Midbrain (tissue), 1 donor: ENCODE measurements at places on chromosomes 4 and X.

DNA sequence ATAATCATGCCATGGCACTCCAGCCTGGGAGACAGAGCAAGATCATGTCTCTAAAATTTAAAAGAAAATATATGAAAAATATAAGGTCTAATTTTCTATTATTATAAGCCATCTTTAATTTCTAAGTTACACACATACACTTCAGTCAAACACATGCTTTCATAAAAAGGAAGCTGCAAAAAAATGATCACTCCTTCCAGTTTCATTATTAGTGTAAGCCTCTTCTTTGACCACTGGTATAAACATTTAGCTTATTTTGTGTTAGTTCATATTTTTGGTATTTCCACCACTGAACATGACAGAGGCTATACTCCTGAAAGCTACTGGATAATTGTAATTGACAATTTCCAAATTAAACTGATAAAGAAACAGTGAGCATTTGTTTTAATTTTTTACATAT is 163.3 kb upstream of the USP38 start:
- no peak for DNase-seq

DNA sequence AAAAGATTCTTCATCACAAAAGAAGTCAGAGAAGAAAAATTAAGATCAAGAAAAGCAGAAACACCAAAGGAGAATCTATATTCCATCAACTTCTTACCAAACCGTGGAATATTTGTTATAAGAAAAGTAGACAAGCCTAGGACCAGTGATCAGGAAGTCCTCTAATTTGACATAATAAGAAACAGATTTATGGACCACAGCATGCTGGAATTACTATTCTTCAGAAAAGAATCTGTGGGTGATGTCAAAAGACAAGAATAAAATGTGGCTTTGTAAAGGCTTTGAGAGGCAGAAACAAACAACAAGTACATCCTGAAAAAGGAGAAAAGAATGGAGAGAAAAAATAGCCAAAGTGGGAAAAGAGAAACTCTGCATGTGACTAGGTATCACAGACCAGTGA is 123.3 kb downstream of the SLC10A7 start:
- DNase-seq = no peak

- DNase-seq = no peak
Measured at GRCh38 chr4:5753366-5753765, 42.4 kb downstream of the EVC start.

DNA sequence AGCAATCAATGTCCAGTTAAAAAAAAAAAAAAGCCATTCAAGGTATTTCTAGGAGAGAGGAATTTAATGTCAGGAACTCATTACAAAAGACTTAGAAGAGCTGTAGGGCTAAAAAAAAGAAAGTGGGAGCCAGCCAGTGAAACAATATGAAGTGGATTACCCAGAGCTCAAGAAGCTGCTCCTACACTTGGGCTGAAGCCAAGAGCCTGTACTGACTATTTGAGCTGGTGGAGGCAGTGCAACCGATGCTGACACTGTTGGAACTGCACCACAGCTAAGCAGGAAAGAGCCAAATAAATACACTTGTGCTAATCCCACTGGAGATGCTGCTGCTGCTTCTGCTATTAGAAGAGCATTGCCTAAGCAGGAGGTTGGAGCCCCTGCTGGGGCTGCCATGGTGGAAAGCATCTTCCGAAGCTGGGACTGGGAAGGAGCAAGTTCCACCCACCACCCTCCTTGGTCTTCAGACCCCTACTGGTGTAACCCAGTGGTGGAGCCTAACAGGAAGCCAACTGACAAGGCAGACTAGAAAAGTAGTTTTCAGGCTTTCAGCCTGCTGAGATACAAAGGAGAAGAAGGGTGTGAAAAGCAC is 65.4 kb downstream of the CXXC4 start:
- DNase-seq = no peak

- DNase-seq = no peak
Measured at GRCh38 chr4:174317531-174317930, 33.8 kb downstream of the CEP44 start.

- DNase-seq = no peak
Measured at GRCh38 chrX:147900349-147900748, 11.4 kb upstream of the FMR1 start.

DNA sequence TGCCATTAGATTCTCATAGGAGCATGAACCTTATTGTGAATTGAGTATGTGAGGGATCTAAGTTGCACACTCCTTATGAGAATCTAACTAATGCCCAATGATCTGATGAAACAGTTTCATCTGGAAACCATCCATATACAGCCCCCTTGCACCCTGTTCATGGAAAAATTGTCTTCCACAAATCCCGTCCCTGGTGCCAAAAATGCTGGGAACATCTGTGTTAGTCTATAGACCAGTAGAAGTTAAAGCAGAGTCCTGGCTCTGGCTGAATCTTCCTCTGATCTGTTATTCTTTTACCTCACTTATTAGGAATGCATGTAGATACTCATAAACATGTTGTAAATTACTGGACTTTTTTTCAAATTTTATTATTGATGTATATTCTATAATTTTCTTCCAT is 29.2 kb downstream of the SULT1B1 start:
- DNase-seq = no peak

GRCh38 chr4:125125276-125125675 is 189.5 kb upstream of the FAT4 start:
- DNase-seq = no peak

DNA sequence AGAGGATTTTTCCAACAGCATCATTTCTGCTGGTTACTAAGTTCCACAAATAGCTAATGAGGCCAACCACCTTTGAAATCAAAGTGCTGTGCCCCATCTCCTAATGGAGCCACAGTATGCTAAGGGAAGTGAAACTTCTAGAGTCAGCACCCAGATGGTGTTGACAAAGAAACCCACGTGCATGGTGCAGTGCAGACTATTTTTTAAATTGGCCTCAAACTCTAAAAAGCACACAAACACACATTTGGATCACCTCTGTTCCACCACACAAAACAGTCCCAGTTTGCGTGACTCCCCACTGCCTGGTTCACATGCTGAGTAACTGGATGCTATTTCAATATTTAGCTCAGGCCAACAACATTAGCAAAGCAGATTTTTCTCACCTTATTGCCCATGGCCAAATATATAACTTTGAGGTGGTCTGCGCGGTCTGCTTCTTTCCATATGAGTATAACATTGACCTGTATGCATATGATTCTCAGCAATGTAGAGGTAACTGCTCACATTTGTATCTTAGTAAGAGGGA is 69.9 kb downstream of the AMELX start:
- DNase-seq = no peak

DNA sequence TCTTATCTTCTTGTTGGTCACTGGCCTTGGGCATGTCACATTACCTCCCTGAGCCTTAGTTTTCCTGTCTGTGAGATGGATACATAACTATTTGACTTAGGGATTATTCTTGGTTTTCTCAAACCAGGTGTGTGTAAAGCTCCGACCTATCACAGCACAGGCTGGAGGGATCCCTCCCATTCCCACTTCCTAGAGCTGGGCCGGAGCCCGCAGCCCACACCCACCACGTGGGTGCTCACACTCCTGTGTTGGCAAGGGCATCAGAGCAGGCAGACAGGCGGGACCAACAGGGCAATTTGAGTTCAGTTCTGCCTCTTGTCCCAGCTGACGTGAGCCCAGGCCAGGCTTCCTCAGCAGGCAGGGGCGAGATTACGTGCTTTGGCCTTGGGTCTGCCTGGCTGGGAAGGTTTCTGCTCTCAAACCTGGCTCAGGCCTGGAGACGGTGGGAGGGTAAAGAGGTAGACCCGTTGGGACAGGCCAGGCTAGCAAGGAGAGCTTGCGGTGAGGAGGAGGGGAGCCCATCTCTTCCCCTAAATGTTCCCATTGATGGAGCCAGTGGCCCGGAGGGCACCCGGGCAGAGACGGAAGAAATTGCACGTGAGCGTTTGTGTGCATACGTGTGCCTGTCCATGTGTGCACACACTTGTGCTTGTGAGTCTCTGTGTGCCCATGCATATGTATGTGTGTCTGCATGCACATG is 734 bp upstream of the SH3TC1 start:
- no peak for DNase-seq

- no peak for DNase-seq
Measured at GRCh38 chr4:168551945-168552695, 55.3 kb downstream of the PALLD start.

GRCh38 chr4:1603413-1604135 is 80.5 kb downstream of the FAM53A start:
- no peak for DNase-seq

- no peak for DNase-seq
Measured at GRCh38 chr4:3337811-3338210, 45.0 kb downstream of the RGS12 start.

- DNase-seq = no peak
Measured at GRCh38 chr4:3268395-3269104, 19.6 kb downstream of the MSANTD1 start.

DNA sequence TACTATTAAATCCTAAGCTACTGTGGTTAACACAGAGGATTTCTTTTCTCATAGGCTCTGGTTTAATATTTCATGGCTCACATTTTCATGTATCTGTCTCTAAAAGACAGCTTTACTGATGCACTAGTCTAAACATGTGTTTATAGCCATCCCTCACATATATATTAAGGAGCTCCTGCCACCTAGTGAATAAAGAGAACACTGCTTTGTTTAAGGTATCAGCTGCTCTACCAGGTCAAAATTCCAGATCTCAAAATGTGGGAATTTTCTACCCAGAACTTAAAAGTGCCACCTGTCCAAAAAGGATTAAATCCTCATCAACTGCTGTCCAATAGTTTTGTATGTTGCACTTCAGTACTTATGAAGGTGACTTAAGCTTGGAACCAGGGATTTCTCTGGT is 188.5 kb upstream of the TEX13C start:
- no peak for DNase-seq

DNA sequence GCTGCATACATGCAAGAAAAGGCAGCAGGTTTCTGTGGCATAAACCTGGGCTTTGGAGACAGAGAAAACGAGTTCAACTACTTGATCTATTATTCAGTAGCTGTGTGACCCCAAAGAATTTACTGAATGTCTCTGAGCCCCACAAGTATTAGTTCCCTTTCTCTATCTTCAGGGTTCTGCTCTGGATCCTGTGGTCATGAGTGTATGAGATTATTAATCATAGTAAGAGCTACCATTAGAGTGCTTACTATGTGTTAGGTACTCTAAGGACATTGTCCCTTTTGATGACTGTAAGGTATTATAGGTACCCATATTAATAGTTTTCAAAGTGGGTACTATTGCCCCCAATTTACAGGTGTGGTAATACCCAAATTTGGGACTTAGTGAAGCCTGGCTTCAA is 5.5 kb downstream of the TEX13D start:
- no peak for DNase-seq

- no peak for DNase-seq
Measured at GRCh38 chr4:76867880-76868655, 29.9 kb downstream of the SOWAHB start.

DNA sequence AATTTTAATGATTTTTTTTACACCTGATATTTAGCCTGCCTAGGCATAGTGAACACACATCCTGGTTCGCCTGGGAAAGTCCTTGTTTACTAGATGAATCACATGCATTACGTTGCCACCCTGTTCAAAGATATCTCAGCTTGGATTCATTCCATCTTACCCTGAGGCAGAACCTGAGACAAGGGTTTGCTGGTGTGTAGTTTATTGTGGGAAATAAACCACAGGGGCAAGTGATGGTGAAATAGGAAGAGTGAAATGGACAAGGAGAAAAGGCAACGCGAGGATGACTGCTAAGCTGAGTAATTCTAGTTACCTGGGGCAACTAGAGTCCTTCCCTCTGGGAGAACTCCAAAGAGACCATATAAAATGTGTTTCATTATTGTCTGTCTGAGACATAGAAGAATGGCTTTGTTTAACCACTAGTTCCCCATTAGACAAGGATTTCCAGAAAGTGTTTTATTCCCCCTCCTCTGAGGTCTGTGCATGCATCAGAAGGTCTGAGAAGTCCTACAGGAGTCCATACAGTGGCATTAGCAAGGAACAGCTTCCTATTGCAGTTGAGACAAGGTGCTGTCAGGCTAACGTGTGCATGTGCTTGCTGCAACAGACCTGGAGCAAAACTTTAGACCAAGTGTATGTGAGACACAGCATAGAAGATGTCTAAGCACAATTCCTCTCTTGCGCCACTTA is 797.3 kb upstream of the FRG1 start:
- no peak for DNase-seq

GRCh38 chr4:3295837-3296624 is 3.2 kb downstream of the RGS12 start:
- no peak for DNase-seq

DNA sequence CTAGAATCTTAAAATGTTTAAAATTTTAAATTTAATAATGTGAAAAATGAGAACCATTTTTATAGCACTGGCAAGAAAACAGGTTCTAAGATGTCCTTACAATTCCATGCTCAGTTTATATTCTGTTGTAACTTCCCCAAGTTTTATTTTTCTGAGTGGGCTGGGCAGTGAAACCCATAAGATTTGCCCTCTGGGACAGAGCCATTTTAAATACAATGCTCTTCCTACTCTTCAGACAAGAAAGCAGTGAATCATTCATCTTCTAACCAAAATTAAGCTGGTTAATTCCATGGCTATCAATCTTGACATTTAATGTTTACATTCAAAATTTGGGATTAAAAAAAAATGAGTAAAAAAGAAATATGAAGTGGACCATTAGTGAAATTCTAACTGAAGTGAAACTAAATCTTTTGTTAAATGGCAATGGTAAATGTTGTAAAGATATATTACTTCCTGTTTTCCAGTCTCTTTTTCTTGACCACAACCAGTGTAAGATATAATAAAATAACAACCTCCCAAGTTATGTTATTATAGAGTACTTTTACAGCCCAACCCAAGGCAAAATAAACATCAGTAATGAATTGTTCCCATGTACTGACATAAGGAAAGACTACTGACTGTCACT is 37.2 kb upstream of the PTPN13 start:
- no peak for DNase-seq

GRCh38 chr4:40850496-40850895 is 100.7 kb downstream of the NSUN7 start:
- no peak for DNase-seq

GRCh38 chr4:7212101-7212674 is 19.9 kb downstream of the SORCS2 start:
- DNase-seq = no peak

DNA sequence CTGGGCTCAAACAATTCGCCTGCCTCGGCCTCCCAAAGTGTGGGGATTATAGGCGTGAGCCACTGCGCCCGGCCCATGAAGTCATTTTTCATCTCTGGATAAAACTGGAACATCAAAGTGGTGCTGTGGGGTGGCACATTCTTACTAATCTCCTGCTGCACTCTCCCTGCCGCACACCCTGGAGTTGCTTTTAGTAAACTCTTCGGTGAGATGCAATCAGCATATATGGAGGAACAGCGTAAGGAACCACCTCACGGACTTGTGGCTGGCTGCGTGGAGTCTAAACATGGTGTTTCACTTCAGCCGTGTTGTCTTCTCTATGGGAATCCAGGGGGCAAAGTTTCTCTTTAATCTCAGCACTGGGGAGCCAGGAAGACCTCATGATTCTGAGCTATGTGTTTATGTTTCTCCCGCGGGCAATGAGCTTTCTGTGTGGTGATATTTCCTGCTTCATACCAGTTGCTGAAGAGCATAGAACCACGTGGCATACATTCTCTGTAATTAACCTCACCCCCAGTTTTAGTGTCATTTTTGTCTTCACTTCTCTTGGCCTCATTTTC is 2.1 kb upstream of the RHOH start:
- no peak for DNase-seq

- no peak for DNase-seq
Measured at GRCh38 chr4:24249972-24250371, 334.4 kb downstream of the DHX15 start.

- DNase-seq = no peak
Measured at GRCh38 chrX:107978707-107979307, 3.4 kb downstream of the TEX13B start.
